ENCODE measurements at places on chromosomes 6 and 20.

GRCh38 chr6:90253631-90254030, 43.0 kb downstream of the BACH2 start:
- DNase-seq, result no peak

- DNase-seq, result no peak
These were observed 108.0 kb downstream of the NUS1 start for GRCh38 chr6:117783279-117783678.

- DNase-seq, result no peak
These were observed 44.7 kb downstream of the NCOA3 start for GRCh38 chr20:47546184-47547033.

DNA sequence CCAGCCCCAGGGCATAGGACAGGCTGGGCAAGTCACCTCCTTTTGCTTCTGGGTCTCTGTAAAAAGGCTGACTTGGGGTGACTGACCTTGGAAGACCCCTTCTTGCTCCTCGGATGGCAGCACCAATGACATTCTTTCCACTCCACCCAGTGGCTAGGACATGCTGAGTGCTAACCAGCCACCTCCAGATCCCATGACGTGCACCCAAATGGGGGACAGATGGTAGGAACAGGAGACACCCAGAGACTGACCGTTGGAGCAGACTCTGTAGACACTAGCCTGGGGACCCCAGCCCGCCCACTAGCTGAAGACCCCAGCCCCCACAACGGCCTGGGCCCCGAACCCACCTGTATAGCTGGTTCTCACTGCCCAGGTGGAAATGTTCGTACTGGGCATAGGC, 38.3 kb downstream of the ANGPT4 start:
- DNase-seq, result no peak

DNA sequence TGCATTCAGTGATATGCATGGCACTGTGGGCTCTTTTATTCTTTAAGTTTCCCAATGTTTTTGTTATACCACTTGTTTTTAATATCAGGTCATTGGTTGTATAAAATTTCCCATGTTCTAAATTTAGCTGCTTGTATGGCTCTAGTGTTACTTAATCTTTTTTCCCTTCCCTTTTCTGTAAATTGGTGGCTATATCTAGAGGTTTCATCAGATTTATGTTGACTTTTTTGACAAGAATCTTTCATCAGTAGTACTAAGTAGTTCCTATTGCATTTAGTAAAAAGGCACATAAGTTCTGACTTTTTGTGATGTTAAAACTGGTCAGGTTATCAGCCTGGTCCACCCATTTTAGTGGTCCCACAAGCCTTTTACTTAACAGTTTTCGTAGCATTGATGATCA, 51.1 kb downstream of the MMS22L start:
- DNase-seq, result no peak

GRCh38 chr6:159110013-159110412, 59.2 kb upstream of the FNDC1 start:
- no peak for DNase-seq

GRCh38 chr6:89566930-89567629, 71.5 kb downstream of the LYRM2 start:
- DNase-seq, result no peak

DNA sequence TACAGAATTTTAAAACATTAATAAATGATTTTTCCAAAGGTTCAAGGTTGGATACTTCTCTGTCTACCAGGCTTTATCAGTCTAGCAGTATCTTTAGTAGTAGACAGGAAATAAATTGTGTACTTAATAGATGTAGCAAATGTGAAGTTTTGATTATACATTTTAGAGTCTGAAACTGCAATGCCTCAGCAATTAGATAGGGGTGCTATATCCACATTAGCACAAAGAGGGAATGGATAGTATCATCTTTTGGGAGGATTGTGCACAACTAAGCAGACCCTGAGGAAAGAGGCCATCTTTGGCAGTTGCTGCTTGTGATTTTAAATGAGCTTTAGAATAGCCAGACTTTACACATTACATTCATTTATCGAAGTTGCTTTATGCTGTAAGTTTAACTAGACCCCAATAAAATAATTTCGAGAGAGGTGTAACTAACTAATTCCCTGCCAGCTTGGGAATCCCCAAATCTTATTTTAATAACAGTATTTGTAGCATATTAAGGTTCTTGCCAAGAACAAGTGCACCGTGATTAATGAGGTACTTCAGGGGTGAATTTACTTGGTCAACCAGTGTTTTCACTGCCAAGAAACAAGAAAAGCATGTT, 2.8 kb downstream of the KCNQ5 start:
- no peak for DNase-seq

DNA sequence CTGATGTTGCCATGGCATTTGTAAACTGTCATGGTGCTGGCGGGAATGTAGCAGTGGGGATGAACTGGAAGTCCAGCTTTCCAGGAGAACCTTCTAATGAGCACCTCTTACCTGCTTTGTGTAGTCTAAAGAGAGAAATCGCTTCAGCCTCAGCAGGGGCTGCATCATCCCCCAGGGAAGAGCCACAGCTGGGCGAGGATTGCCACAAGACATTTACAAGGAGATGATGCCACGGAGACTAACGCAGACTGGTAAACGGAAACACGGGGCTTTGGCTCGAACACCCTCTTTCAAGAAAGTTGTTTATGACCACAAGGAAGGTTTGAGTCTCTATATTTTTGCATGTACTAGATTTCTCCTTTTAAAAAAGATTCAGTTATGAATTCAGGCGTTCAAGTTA, 72.9 kb downstream of the CDH26 start:
- no peak for DNase-seq

DNA sequence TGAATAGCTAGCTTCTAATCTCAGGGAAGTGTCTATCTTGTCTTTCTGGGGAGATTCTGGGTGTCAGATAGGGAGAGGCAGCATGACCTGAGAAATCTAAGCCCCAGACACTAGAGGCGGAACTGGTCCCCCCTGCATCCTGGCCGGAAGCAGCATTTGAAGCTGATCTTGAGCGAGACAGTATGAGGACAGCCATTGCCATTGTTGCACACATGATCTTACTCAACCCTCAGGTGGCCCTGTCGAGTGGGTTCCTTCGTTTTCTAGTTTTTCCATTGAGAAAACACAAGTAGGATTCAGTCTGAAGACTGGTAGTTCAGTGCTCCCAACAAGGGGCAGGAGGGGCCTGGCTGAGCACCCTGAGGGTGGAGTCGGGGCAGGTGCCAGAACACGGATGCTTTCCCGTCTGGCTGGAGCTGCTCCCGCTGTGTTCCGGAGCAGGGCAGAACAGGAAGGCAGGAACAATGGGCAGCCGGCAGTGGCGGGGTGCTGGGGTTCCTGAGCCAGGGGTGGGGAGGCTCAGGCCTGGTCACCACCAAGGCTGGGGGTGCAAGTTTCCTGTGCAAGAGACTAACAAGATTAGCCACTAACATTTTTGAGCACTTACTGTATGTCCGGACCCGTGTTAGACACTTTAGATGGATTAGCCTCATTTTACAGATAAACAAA, 7.9 kb upstream of the SDCBP2 start:
- DNase-seq, result no peak

- DNase-seq, result no peak
These were observed 77.0 kb upstream of the MLN start for GRCh38 chr6:33880766-33881165.

DNA sequence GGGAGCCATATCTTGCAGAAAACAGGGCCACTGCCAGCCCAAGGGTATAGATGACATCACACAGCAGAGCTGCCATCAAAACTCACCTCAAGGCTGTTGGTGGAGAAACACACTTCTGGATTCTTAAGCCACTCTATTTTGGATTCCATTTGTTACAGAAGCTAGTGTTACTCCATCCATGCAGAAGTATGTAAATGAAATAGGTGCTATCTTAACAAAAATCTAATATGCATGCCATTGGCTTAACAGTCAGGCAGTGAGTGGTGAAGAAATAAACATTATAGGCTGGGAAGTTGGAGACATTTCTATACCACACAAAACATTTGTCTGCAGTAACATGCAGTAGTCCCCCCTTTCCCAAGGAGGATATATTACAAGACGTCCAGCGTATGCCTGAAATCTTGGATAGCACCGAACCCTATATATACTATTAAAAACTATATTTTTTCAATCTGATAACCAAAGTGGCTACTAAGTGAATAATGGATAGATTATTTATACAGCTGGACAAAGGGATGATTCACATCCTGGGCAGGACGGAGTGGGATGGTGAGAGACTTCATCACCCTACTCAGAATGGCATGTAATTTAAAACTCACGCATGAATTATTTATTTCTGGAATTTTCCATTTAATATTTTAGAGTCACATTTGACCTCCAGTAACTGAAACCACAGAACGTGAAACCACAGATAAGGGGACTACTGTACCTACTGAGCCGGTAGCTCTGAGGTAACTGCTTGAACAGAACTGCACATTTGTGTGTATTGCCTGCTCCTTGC, 160.0 kb upstream of the PLN start:
- no peak for DNase-seq

DNA sequence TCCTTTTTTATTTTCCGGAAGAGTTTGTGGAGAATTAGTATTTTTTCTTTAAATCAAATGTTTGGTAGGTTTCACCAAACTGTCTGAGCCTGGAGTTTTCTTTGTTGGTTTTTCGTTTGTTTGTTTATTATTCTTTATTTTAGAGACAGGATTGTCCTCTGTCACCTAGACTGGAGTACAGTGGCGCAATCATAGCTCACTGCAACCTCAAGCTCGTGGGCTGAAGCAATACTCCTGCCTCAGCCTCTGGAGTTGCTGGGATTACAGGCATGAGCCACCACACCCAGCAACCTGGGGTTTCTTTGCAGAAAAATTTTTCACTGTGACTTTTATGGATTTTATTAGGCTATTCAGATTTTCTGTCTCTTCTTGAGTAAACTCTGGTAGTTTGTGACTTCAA, 120.2 kb upstream of the LOC128125822 start:
- no peak for DNase-seq

GRCh38 chr6:1838604-1839213, 229.0 kb downstream of the FOXC1 start:
- no peak for DNase-seq

DNA sequence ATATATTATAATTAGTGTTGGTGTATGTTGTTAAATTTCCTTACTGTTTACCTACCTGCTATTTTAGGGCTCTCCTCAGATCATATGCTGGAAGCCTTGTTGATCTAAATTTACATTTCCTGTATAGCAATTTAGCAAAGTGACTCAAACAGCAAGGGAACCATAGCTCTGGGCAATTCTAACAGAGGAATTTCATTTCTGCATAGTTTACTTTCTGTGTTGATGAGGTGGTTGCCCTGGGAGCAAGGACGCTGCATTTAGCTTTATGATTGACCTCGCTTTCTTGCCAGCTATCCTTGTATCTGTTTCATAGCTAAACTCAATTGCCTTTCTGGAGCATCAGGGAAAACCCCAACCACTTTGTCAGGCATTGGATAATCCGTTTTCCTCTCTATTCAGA, 810.8 kb downstream of the GRIK2 start:
- DNase-seq, result no peak

GRCh38 chr20:60242836-60243505, 284.7 kb downstream of the CDH26 start:
- no peak for DNase-seq

GRCh38 chr20:38249536-38250310, 10.8 kb downstream of the KIAA1755 start:
- no peak for DNase-seq

GRCh38 chr6:44211284-44211683, 5.4 kb upstream of the MYMX start:
- DNase-seq, result no peak

GRCh38 chr6:136791296-136792094, 782 bp downstream of the MAP3K5 start:
- peak; percentile 27 for DNase-seq

- DNase-seq, result no peak
These were observed 18.2 kb downstream of the DSE start for GRCh38 chr6:116388924-116389323.

GRCh38 chr20:20497242-20497978, 129.5 kb downstream of the INSM1 start:
- no peak for DNase-seq

GRCh38 chr6:160375561-160375949, 27.4 kb downstream of the SLC22A3 start:
- DNase-seq, result no peak

DNA sequence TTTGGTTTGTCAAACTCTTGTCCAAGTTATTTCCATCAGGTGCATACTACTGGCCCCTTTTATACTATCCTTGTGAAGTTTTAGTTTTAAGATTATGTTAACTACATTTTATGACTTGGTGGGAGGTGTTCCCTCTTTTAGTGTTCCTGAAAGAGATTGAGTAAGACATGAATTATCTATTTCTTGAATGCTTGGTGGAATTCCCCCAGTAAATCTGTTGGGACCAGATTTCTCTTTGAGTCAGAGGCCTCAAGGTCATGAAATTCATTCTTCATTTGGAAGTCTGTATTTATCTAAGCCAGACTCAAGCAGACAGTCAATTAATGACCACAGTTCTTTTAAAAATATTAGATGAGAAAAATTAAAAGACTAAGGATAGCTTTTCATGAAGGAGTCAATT, 81.3 kb downstream of the MOXD1 start:
- DNase-seq, result no peak

GRCh38 chr6:42988486-42989020, 4.2 kb downstream of the PPP2R5D start:
- DNase-seq, result no peak

DNA sequence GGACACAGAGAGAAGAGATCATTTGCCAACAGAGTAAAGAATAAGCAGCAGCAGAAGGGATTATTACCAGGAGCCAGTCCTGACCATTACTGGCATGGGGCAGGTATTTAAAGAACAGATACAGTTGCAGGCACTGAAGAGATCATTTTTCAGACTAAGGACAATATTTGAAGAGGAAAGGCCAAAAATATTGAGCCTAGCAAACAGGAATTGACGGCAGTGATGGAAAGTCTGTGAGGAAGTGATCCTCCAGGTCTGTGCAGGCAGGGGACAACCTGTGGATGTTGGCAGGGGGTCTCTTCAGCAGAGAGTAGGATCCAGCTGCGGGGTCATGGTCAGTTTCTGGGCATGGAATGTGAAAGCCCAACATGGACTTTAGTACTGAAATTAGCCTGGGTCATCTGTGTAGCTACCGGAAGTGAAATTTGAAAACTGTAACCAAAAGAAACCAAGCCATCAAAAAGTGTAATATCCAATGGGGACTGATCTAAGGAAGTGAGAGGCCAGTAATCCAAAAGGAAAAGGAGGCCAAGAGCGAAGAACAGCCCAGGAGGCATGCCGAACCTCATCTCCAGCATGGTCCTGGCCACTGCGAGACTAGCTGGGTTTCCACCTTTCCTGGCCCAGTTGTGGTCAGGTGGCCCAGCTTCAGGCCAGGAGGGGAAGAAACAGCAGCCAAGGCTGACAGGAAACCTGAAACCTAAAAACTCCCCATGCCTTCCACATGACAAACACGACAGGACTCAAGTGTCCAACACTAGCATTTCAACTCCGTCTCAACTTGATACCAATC, 115.1 kb upstream of the TNFAIP3 start:
- DNase-seq, result no peak

DNA sequence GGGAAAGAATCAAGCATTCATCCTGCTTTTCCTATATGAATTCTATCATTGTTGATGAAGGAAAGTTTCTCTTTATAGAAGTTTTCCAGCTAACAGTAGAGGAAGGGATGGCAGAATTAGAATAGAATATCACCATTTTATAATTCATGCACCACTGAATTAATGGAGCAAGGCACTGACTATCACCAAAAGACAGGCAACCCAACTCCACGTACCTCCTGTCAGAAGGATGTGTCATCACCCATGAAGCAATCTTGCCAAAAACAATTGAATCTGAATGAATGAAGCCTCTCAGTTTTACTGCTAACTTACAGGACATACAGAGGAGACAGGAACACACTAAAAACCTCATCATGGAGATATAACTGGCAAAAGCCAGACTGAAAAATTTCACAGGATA, 122.4 kb downstream of the NFATC2 start:
- no peak for DNase-seq

Measured in stimulated activated CD4-positive, alpha-beta T cell treated with anti-CD3 and anti-CD28 coated beads, Interleukin-15, amount 100 ng/mL, for 1 hour (primary cell).